ENCODE measurements at places on chromosomes 16 and 17.

DNA sequence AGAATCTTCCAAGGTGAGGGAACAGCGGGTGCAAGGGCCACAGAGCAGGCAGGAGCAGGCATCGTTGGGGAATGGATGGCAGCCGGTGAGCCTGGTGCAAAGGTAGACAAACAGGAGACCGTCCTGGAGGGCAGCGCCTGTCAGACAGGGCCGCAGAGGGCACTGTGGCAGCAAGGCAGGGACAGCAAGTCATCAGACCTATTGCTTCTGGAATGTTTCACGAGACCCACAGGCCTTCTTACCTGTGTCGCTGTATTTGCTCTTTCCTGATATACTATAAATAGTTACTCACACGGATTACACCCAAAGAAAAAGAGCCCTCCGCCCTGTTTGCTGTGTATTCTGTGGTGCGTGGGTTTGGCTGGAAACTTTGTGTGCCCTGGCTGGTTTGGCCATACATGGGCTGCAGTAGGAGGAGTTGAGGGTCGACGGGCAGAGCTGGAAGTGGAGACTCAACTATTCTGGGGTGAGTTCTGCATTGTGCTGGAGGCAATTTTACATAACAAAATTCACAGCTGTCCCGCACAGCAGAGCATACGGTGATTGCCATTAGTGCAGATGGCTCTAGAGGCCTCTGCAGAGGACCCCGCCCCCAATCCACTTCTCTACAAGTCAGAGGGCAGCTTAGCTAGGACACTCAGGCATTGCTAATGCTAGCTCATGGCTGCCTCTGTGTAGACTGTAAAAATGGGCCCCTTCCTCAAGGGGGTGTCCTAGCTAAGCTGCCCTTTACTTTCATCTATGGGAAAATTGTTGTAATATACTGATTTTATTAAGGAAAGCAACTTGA is 18.6 kb upstream of the POLR3E start:
- DNase-seq: no peak

DNA sequence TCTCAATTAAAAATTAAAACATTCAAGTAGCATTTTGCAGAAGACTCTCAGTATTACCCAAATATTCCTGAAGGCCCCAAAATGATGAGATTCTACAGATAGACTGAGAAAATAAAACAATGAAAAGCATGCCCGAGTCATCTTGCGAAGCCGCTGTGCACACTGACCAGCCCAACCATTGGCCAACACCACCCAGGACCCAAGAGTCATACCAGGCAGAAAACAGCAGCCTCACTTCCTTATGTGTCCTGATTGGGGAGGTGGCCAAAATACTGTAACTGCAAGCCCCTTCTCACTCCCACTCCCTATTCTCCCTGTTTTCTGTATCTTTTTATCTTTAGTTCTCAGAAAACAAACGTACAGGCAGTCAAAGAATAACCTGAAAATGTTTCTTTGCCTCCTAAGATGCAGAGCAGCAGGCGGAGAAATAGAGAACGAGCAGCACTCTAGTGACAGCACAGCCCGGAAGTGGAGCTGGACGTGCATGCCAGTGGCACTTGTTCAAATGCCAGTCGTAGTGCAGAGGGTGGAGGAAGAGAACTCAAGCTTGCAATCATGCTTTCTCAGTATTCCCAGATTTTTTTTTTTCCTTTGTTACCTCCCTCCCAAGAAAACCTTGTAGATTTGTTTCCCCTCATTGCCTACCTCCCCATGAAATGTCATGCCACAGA is 182.3 kb upstream of the SOX9 start:
- DNase-seq: no peak

GRCh38 chr17:79033741-79034501 is 10.0 kb downstream of the C1QTNF1 start:
- peak; percentile 80 for DNase-seq

DNA sequence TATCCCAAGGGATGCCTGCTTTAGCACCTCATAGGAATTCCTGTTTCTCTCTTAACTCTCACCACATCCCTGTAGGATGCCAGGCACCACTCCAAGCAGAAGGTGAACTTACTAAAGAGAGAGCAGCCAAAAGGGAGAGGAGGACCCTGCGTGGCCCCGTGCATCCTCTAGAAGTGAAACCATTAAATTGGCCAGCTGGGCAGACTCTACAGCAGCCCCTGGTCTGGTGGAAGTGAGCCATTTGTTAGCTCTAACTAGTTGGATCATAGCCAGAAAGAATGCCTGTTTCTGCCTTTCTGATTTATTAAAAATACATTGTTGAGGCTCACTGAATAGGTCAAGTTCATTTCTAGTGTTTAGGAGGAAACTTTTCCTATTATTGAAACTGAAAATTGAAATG is 22.3 kb downstream of the TMEM11 start:
- DNase-seq: no peak

- peak; percentile 77 for DNase-seq
These were observed 6.6 kb downstream of the KCNAB3 start for GRCh38 chr17:7922845-7923628.

DNA sequence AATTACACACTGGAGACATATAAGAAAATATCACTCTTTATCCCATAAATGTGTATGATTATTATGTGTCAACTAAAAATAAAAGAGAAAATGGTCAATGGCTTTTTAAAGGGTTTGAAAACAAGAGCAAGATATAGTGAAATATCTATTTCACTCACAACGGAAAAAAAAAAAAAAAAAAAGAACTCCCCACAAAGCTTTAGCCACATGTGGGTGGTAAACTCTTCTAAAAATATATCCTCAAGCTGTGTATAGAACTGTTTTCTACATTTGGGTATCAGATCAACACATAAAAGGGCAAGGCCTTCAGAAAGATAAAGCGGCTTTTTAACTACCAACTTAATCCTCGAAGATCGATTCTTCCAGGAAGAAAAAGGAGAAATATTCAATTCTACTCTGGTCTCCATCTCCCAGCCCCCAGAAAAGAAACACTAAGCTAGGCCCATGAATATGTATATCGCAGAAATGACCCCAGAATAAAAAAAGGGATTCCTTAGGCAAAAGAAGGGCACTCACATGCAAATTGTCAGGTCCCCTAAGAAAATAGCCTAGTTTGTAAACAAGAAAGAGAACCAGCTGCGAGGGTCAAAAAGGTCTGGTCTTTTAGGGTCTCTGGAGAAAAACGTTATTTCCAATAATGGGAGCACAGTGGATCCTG is 4.4 kb downstream of the LITAF start:
- DNase-seq: no peak

DNA sequence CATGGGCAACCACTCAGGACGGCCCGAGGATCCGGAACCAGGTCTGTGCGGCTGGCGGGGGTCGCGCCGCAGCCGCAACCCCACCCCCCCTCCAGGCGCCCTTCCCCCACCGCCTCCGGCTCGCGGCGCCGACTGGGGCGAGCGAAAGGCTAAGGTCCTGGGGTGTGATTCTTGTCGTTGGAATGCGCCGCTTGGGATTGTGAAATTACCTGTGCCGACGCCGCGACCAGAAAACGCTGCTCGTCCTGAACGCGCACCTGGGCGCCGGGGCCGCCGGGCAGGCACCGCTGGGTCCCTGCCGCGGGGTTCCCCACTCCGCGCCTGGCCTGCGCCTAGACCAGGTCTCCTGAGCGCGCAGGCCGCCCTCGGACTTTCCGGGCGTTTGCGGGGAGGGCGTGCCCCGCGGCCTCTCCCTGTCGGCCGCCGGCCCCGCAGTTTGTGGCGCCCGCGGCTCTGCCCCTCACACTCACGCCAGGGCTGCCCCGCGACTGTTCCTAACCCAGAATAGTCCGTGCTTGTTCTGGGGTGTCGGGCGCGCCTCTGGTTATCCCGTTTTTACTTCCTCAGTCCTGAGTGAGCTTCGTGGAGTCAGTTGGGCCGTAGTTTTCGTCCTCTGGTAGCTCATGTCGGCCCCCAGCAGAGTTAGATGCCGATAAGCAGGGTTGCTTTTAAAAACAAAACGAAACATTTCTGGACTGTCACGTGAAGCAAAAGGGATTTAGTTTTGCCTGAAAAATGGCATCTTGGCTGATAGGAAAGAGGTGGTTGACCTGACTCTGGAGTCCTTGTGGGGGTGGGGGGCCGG is 147.2 kb downstream of the SPECC1 start:
- DNase-seq: peak; percentile 37

DNA sequence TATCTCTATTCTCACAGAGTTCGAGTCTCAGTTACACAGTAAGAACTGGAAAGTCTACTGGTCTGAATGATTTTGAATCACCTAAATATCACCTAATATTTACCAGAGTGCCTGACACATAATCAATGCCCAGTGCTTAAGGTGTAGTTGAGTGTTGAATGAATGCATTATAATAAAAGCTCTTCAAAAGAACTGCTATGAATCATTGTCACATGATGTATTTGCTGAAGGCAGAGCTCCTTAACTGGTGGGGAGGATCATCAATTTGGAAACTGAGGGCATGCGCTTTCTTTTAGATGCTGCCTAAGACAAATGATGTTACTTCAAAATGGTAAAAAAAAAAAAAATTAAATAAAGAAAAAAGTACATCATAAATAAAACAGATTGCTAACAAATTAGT is 359.4 kb upstream of the KIF2B start:
- no peak for DNase-seq

DNA sequence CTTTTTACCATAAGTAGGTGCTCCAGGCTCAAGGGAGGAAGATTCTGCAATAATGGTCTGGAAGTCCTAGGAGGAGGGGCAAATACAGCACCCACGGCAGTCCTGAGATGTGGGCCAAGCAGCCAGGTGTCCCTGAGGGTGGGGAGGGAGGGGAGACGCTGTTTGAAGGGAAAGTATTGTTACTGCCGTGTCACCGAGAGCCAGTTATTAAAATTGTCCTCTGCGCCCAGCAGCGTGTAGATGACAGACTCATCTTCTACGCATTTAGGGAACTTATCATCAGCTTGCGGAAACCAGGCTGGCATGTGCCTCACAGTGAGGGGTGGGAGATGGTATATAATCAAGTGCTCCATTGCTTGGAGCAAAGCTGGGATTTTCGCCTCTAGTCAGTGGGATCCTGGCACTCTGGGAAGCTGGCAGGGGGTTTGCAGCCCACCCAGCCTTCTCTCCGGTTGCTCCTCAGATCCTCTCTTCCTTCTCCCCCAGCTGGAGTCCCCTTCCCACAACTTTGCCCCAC is 104.6 kb downstream of the OR1D5 start:
- no peak for DNase-seq

DNA sequence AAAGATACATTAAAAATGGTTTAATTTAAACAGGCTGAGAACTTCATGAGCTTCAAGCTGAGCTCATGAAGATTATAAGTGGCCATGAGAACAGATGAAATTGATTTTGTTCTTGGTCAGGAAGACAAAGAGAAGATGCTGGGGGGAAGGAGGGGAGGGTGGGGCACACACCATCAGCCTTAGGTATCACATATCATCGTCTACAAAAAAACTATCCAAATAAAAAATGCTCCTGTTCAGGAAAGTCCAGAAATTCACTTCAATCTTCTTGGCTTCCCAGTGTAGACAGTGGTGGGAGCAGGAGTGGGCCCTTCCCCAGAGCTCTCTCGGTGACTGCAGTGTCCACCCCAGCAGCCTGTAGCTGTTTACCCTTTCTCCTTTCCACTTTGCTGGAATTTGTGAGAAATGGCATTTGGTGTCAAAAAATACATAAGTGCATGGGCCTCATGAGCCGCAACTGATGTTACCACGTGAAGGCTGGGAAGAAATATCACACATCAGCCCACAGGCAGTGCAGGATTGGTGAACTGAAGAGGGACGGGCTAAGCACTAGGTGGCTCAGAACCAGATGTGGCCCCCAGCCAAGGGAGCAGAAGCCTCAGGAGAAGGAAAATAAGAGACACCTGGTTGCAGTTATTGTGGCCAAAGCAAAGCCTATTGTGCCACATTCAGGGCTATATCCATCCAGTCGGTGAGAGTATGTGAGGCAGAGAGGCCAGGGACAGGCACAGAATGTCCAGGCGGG is 6.1 kb downstream of the KRT37 start:
- no peak for DNase-seq

GRCh38 chr17:6454495-6455320 is 10.5 kb downstream of the PIMREG start:
- no peak for DNase-seq

DNA sequence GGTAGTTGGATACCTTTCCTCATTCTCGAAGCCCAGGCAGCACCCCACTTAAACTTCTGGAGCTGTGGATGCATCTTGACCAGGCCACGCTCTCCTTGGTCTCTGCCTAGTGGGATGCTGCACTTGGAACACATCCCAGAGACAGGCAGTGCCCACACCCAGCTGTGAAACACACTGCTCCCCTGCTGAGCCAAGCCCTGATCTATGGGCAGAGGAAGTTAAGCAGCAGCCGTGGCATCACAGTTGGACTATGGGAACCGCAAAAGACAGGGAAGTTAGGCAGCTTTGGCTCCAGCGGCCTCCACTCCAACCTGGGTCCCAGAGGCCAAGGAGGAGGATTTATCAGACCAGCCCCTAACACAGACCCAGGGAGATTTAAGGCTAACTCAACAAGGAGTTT is 284.8 kb upstream of the CCL2 start:
- DNase-seq: no peak

GRCh38 chr16:24146518-24146917 is 109.6 kb upstream of the CACNG3 start:
- DNase-seq: no peak

GRCh38 chr17:75486951-75487350 is 28.4 kb downstream of the CASKIN2 start:
- no peak for DNase-seq

- no peak for DNase-seq
These were observed at the start of gene ADAD2 for GRCh38 chr16:84190731-84191388. TSS of gene ADAD2 (plus strand) at chr16:84191157. CDS start at chr16:84191231, 74 bp downstream.

- DNase-seq: no peak
These were observed 50.7 kb upstream of the ARHGAP44 start for GRCh38 chr17:12738624-12739023.

GRCh38 chr16:63361032-63361624 is 1324.9 kb upstream of the CDH8 start:
- peak; percentile 33 for DNase-seq

DNA sequence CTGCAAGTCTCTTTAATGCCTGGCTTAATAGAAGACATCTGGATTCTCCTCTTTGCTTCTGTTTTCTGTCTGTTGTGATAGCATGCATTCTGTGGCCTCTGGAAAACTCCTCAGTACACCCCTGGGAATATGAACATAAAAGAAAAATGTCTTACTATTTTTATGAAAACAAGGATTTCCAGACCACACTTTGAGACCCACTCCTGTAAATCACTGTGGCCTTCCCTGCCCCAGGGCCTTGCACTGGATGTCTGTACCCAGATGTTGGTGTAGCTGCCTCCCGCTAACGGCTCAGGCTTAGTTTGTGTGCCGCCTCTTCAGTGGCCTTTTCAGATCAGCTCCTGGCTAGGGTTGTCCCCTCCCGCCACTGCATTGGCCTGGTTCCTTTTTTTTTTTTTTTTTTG is 126.6 kb downstream of the SOCS1 start:
- no peak for DNase-seq

DNA sequence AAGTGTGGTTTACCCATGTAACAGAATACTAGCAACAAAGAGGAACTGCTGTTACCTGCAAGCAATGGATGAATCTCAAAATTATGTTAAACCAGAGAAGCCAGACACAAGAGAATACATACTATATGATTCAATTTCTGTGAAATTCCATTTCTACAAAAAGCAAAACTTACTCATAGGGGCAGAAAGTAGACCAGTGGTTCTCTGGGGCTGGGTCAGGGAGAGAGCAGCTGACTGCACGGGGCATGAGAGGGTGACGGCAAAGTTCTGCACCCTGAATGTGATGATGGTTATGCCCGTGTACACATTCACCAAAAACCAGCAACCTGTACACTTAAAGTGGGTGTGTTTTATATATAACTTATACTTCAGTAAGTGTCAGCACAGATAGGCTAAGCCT is 3.1 kb downstream of the ZNF843 start:
- DNase-seq: no peak

GRCh38 chr17:64491034-64491860 is 5.6 kb downstream of the POLG2 start:
- DNase-seq: no peak
